ENCODE measurements at places on chromosomes 11 and 22. TPM values are rescaled to one million over a fixed set of nuclear protein-coding genes. Genes with fewer than 3 reads are reported as not detected.

The KCNA4 gene
- polyA plus RNA-seq, result 0.38 TPM

DNA sequence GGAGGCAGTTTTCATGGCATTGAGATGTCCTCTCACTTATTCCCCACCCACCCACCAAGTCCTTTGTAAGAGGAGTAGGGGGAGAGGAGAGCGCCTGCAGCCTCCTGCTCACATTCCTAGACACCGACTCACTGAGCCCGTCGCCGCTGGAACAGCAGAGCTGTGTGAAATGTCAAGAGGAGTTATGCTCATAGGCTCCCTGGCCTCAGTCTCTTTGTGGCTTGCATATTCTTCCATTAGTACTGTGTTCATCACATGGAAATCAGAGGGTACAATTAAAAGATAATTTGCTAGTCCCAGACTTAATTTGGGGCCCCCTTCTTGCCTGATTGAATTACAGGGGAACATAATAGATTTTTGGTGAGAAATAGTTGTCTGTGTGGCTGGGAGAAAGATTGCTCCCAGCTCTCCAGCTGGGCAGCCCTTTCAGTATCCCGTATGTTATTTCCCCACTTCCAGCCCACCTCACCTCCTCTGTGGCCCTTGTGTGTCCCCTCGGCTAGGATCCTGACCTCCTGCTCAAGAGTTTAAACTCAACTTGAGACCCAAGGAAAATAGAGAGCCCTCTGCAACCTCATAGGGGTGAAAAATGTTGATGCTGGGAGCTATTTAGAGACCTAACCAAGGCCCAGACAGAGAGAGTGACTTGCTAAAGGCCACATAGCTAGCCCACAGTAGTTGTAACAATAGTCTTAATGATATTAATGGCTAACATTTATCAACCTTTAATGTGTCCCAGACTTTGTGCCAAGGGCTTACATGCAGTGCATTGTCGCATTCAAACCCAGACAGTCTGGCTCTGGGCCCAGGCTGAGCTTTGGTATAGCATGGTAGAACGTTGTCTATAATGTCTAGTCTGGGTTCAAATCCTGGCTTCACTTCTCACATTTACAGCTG, 32.2 kb downstream of the LIMK2 start:
- DNase-seq, result peak; percentile 63

The MMP12 gene
- 0.60 TPM for polyA plus RNA-seq

GRCh38 chr11:33774736-33775466, 581 bp upstream of the FBXO3 start:
- peak; percentile 42 for DNase-seq

The GP1BB gene
- 2.8 TPM for polyA plus RNA-seq

DNA sequence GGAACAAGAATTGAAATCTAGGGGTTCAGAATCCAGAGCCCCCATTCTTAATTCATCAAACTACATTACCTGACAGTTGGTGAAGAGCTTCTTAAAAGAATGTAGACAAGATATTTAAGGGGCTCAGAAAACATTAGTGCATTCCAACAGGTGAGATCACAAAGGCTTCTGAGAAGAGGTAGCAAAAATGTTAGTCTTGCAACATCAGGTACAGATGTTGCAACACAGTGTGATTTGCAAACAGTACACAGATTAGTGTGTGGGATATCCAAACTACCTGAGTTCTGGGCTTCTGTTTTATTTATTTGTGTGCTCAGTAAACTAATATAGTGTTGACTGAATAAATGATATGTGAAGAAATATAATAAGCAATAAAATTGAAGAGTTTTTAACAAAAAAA, 11.8 kb downstream of the CASP4 start:
- DNase-seq, result peak; percentile 18

GRCh38 chr11:32312206-32312817, 123.0 kb downstream of the WT1 start:
- no peak for DNase-seq

DNA sequence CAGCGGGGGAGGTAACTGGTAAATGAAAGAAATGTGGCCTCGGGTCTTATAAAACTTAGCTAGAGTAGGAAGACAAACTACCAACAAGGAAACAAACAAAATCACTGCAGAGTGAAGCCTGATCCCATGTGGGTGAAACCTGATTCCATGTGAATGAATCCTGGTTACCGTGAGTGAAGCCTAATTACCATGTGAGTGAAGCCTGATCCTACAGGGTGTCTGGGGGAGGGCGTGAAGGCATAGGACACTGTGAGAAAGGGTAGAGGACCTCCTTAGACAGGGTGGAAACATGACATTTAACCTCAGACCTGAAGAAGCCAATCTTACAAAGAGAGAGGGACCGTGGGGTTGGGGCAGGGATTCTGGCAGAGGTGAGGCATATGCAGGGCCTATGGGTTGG, 106.2 kb upstream of the USP47 start:
- no peak for DNase-seq

DNA sequence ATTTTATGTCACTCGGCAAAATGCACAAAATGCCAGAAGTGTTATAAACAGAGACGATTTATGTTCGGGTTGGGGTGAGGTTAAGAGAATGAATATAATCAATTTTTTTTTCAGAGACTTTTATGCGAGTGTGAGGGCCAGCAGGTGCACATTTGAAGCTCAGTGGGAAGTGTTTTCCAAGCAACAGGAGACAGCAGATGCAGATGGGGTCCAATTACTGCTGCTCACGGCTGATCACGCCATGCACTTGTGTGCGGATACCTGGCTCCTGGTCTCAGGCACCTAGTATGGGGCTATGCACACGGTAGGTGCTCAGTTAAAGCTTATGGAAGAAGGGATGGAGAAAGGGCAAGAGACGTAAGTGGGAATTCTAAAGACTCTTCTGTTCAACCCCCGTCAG, 249.1 kb downstream of the MIAT start:
- DNase-seq, result no peak

The NNMT gene
- polyA plus RNA-seq, result 385 TPM

The CACNA1I gene
- polyA plus RNA-seq, result 0.21 TPM

The USH1C gene
- 54.3 TPM for polyA plus RNA-seq

DNA sequence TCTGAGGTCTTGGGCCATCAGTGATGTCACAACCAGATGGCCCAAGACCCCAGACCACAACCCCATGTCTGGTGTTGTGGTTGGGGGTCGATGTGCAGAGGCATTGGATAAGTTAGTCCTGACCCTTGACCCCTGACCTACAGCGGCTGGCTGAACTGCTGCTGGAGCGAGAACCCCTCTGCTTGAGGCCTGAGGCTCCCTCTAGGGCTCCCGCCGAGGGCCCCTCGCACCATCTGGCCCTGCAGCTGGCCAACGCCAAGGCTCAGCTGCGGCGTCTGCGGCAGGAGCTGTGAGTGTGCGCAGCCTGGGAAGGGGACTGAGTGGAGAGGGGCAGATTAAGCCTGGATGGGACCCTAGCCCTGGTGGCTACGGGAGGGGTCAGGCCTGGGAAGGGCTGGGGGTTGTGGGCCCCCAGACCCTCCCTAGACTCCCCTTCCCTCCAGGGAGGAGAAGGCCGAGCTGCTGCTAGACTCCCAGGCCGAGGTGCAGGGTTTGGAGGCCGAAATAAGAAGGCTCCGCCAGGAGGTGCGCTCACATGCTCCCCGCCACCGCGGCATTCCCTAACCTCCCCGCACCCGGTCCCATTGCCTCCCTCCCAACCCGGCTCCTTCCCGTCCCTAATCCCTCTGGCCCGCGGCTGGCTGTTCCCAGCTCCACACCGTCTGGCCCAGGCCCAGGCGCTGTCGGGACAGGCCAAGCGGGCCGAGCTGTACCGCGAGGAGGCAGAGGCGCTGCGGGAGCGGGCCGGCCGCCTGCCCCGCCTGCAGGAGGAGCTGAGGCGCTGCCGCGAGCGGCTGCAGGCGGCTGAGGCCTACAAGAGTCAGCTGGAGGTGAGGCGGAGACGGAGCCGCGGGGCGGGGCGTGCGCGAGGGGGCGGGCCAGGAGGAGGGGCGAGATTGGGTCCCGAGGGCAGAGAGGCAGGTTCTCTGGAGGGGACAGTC, 2.1 kb downstream of the CCDC88B start:
- peak; percentile 93 for DNase-seq

The FAM180B gene
- polyA plus RNA-seq, result not detected

DNA sequence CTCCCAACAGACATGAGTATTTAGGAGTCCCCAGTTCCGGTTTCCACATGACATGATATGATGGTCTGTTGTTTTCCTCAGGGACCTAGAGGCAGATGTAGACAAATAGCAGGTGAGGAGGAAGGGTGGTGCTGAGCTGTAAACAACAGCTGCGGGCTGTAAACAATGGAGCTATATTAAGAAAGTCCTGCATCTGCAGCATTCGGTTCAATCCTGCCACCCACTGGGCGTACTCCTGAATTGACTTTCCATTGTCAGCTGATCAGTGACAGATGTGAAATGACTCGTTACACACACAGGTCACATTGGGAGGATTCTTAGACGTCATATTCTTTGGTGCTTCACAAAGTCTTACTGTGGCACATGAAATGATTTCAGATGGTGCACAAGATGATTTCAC, 26.8 kb upstream of the RAG1 start:
- peak; percentile 49 for DNase-seq

Data from hepatocyte (in vitro differentiated cells).